ENCODE measurements at places on chromosomes 5 and 9.

DNA sequence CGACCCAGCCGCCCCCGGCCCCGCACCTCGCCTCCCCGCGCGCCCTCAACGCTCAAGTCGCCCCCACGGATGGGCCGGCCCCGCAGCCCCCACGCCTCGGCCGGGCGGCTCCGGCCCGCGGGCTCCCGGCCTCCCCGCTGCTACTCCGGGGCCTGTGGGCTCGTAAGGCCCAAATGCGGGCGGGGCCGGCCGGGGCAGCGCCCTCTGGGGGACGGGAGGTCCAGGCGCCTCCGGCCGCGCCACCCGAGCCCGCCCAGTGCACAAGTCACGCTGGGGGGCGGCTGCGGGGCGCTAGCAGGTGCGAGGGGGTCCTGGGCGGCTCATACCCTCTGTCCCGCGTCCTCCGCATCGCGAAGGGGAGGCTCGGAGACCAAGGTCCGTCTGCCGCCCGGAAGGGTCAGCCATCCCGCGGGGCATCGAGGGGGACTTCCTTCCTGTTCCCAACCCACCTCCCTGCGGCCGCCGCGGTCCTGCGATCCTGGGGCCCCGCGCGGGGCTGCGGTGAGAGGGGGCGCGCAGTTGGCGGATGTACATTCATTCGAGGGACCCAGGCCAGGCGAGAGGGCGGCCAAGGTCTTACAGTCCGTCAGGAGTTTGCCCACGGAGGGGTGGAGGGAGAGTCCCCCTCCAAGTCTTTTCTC lies at the start of gene CIZ1:
TSS of gene CIZ1 (minus strand) at position 167 of the 641 bp plus-strand sequence. CDS start 715 bp downstream, outside the sequence.
- DNase-seq, result peak; percentile 81

GRCh38 chr9:129036241-129036922 lies at the start of gene MIGA2:
MIGA2 (plus strand) TSS chr9:129036626; CDS start chr9:129040595, 3,969 bp downstream.
- peak; percentile 99 for DNase-seq

DNA sequence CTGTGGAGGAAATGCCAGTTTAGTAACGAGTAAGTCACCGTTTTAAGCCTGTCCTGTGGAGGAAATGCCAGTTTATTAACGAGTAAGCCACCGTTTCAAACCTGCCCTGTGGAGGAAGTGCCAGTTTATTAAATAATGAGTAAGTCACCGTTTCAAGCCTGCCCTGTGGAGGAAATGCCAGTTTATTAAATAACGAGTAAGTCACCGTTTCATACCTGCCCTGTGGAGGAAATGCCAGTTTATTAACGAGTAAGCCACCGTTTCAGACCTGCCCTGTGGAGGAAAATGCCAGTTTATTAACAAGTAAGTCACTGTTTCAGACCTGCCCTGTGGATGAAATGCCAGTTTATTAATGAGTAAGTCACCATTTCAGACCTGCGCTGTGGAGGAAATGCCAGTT lies 18.9 kb upstream of the PDCD6 start:
- DNase-seq, result peak; percentile 73

- DNase-seq, result no peak
These were observed 96.8 kb downstream of the FRMD3 start for GRCh38 chr9:83441390-83441789.

GRCh38 chr9:96651626-96652025 lies 3.5 kb downstream of the PRXL2C start:
- DNase-seq, result peak; percentile 39

DNA sequence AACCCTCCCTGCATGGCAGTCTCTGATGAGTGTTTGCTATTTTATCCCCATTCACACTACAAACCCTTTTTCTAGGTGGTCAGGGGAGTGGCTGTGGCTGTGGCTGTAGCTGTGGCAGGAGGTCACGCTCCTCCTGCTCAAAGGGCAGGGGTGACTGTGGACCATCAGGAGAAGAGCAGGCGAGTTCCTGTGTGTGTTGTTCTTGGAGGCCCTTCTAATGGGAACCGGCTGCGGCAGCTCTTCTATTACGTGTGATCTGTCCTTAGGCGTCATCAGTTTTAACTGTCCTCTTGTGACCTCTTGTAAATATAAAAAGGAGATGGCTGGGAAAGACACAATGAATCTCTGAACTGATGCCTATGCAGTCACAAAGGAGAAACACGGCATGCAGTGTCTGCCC lies 65.1 kb downstream of the ANKH start:
- no peak for DNase-seq

DNA sequence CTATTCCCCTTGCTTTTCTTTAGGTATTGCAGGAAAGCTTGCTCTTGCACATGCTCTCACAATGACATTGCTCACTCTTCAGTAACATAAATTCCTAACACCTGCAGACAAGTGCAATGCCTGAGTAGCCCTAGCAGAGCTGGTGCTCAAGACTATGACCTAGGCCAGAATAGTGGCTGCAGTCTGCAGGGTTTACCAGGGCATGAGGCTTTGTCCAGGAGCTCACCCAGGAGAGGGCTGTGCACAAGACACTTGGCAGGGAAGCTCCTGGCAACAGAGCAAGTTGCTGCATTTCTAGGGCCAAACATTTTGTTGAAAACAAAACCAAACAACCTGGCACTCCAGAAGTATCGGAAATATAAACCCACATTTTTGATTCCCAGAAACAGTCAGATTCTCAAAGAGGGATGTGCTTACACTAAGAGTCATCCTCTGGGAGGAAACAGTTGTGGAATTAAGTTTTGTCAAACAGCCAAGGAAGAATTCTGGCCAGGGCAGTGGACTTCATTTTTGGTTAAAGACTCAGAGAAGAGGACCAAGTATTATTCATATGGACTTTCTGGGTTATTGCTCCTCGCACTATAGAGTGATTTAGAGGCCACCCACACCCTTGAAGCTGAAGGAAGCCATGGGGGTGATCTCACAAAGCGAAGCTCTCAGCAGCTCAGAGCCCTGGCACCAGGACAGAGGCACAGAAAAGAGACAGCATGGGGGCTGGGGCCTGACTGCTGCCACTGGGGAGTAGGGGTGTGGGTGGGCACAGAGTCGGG lies 44.9 kb downstream of the MACROH2A1 start:
- no peak for DNase-seq

DNA sequence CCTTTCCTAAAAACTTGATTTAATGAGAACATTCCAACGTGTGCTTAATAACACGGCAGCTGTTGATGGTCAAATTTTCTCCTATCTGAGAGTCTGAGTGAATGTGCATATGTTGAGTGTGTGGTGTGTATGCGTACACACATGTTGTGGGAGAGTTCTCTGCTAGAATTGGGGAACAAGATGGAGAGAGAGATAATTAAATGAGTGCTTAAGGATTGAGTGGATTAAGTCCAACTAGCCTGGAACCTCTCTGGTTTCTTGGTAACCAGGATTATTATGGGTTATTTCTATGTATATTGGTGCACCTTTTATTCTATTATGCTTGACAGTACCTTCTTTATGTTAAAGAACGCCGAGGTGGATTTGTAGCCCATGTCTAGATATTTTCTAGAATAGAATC lies 36.4 kb upstream of the TNFAIP8 start:
- DNase-seq, result no peak

- DNase-seq, result peak; percentile 40
These were observed 328.7 kb downstream of the MARCHF11 start for GRCh38 chr5:15850939-15851341.

DNA sequence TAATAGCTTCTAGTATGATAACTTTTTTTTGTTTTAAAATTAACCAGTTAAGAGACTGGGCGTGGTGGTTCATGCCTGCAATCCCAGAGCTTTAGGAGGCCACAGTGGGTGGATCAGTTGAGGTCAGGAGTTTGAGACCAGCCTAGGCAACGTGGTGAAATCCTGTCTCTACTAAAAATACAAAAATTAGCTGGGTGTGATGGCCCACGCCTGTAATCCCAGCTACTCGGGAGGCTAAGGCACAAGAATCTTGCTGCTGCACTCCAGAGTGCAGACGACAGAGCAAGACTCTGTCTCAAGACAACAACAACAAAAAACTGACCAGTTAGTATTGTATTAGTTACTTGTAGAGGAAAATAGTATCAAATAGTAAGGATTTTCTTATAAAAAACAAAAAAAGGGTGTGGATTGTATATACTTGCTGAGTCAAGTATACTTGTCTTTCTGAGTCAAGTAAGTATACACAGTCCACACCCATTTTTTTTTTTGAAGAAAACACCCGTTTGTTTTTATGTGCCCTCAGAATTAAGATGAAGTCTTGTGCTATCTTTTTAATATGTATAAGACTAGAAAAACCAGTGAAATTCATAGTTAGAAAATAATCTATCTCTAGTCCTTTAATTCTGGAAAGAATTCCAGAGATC lies 25.3 kb downstream of the UBAP1 start:
- DNase-seq, result peak; percentile 41

DNA sequence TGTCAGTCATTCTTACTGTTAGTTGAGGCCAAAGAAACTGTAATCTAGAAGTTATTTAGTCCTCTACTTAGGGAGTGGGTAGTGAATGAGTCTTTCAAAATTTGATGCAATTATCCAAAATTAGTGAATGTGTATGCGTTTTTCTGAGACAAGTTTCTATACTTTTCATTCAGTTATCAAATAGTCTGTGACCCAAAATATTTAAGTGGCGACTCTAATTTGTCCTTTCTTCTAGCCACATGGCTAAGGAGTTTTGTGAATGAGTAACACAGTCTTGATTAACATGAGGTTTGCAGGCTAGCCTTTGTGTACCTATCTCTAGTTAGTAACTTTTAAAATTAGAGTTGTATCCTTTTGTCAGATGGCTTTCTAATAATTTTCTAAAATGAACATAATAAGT lies 45.6 kb downstream of the COMMD10 start:
- DNase-seq, result peak; percentile 35

DNA sequence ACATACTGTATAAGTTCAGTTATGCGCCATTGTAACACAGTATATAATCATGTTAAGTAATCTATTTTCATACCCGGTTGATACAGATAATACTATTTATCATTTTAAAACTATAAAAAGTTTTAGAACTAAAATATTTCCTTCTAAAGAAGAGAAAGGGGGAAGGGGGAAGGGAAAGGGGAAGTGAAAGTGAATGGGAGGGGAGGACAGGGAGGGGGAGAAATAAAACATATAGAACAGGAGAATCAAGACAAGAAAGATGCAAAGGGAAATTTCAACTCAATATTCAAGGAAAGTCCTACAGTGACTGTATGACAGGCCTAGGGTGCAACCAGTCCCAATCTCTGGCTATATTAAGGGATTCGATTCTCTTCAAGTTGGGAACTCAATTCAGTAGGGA lies 1278.8 kb downstream of the MAT2B start:
- DNase-seq, result no peak

GRCh38 chr9:107059220-107059619 lies 196.3 kb downstream of the ZNF462 start:
- no peak for DNase-seq

GRCh38 chr5:45793638-45794532 lies 97.7 kb upstream of the HCN1 start:
- no peak for DNase-seq

DNA sequence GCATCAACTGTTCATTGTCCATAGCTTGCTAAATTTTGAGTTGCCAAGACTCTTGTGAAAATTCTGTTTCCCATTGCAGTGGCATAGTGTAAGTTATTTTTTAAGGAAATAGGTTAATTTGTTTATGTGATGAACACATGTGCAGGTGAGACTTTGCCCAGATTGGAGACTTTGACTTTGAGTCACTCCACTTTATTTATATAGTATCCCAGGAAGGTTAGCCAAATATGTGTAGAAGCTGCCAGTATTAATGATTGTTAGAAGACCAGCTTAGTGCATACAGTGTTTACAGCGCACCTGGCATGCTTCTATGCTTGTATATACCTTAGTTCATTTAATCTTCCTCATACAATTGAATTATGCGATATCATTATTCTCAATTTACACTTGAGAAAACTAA lies 51.0 kb downstream of the MTAP start:
- no peak for DNase-seq

DNA sequence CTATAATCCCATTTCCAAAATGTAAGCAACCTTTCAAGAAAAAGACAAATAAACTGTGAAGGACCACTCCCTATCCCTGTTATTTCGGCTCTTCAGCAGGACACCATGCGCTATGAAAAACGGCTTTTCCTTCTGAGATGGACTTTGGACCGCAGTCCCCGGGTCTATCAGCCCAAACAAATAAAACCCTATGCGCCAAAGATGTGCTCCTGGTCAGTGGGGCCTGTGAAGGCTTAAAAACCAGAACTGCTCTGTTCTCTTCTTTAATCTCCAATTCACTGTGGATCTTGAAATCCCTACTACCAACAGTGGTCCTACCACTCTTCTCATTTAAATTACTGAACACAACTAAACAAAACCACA lies 33.3 kb downstream of the RAPGEF1 start:
- no peak for DNase-seq

GRCh38 chr5:150217038-150217437 lies 27.2 kb downstream of the SLC6A7 start:
- no peak for DNase-seq

GRCh38 chr9:98552331-98552730 lies 156.4 kb downstream of the GABBR2 start:
- no peak for DNase-seq

- DNase-seq, result no peak
These were observed 88.0 kb upstream of the NFIB start for GRCh38 chr9:14401911-14402310.

GRCh38 chr9:18851069-18851795 lies 181.8 kb downstream of the SAXO1 start:
- no peak for DNase-seq

DNA sequence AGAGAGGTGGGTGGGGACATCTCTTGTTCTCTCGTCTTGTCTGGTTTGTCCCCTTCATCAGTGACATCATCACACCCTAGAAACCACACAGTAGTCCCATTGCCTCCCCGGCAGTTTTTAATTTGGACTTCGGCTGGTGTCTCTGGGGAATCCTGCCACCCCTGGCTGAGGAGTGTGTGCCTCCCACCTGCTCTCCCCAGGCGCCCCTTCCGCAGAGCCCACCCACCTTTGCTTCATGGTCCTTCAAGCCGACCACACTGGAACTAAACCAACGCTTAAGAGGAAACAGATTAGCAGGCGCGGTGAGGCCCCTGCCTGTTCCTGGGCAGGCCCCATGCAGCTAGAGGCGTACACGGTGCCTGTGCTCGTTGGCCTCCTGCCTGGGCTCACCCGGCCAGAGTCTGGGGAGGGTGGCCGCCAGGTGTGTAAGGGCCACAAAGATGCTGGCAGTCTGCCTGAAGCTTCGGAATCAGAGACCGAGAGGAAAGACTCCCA lies 107.6 kb upstream of the SPRY4 start:
- no peak for DNase-seq

DNA sequence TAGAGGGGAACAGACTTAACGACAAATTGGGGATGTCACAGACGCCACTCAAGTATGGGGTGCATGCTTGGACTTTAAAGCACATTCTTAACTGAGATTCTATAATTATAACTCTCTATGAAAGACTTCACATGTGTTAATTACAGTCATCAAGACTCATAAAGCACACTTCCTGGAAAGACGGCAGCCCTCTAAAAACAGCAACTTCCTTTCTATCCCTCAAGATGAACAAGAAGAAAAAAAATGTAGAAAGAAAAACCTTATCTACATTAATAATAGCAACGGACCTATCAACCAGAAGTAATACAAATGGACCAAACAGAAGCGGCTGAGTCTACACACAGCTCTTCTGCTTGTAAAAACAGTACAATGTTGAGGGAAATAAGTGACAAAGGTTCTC lies 21.2 kb downstream of the GNAQ start:
- DNase-seq, result no peak

- DNase-seq, result no peak
These were observed 116.6 kb downstream of the ESM1 start for GRCh38 chr5:54868511-54869483.
